ENCODE measurements at places on chromosomes 6 and 20. TPM values are rescaled to one million over a fixed set of nuclear protein-coding genes. Genes with fewer than 3 reads are reported as not detected.

DNA sequence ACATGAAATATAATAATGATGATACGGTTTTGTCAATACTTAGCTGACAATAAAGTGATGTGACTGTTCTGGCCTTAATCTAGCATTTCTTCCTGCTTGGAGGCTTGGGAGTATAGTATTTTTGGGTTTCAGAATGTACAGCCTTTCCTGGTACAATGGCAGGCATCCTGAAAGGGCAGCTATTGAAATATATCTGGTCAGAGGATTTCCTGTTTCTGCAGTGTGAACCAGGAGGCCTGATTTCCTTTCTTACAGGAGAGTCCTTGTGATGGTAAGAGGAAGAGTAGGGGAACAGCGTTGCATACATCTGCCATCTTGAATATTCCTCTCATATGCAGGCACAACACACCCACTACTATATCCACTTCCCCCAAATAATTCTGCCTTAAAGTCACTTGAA is 93.7 kb downstream of the MYO6 start:
- no peak for DNase-seq

The GPR63 gene
- total RNA-seq: 0.54 TPM

DNA sequence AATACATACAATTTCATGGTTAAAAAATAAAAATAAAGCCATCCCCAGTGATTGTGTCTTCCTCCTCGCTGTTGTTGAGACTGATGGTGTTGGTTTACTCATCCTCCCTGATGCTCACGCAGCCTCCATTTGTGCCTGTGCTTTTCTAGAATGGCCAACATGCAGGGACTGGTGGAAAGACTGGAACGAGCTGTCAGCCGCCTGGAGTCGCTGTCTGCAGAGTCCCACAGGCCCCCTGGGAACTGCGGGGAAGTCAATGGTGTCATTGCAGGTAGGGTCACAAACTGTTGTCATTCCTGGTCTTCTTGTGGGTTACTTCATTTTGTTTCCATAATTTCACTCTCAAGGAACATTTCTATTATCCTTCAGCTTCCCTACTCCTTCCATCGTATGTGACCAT is 28.0 kb downstream of the CAP2 start:
- DNase-seq: no peak

- no peak for DNase-seq
These were observed 226.6 kb downstream of the ALDH8A1 start for GRCh38 chr6:134723081-134723871.

The SEMG1 gene
- total RNA-seq: not detected

GRCh38 chr20:63238514-63239125 is 2.9 kb downstream of the BIRC7 start:
- DNase-seq: no peak

DNA sequence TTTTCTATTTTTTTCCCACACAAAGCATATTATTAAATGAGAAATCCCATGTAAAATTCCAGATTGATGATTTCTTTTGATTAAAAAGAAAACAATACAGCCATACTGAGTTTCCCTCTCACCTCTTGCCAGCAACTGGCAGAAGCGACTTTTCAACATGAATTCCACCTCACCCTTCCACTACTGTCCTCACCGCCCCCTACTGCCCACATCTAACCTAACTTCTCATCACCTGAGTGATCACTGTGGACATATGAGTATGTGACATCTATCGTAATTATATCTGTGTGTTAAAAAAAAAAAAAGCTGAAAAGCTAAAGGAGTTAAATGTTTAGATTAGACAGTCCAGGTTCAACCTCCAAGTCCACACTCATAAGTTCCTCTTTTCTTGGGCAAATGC is 528.6 kb downstream of the PRKN start:
- DNase-seq: no peak

DNA sequence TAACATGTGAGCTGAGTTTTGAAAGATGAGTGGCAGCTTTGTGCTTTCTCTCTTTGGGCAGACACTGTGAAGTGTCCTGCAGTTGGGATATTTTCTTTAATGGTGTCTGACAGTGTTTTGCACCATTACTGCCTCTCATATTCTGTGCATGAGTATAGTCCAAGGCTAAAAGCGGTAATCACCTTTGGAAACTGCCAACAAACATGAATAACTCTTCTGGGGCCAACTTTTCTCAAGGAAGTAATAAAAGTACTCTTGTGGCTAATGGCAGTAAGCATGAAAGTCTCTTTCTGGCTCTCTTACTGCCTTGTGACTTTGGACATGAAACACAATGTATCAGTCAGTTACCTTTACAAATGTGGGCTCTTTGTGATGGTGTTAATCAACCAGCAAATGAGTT is 91.7 kb upstream of the SOX4 start:
- no peak for DNase-seq

DNA sequence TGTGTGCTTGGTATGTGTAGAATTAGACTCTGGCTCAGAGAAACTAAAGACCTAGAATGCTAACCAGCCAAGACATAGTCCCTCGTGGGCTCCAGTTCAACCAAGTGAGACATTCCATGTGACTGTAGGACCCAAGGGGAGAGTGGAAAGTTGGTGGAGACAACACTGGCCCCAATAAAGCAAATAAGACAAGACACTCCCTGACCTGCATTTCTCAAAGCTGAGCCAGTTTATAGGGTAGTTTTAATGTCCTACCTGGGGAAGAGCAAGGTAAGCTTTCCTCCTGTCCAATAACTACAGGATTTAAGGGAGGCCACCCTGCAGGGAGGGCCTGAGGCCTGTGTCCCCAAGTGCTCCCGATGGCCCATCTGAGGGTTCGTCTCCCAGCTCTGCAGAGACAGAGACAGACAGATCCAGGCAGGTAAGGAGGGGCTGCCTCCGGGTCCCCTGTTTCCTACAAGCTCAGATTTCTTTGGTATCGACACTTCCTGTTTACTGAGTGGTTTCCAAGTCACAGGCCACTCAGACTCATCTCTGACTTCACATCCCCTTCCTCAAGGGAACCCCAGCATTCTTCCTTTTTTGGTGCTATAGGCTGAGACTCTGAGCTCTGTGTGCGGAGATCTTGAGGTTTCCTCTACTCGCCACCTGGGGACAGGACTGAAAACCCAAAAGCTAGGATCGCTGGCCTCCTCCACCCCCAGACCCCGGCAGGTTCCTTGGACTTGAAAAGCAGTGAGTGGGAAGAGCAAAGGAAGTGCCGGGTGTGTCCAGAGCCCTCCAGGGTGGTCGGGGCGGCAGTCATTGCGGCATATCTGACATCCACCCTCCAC is 92.4 kb downstream of the PRND start:
- peak; percentile 45 for DNase-seq

The C20orf202 gene
- 0.31 TPM for total RNA-seq

The TRIM10 gene
- not detected for total RNA-seq

The IL20RA gene
- total RNA-seq: 2.1 TPM

The SNAI1 gene
- total RNA-seq: 6.0 TPM

DNA sequence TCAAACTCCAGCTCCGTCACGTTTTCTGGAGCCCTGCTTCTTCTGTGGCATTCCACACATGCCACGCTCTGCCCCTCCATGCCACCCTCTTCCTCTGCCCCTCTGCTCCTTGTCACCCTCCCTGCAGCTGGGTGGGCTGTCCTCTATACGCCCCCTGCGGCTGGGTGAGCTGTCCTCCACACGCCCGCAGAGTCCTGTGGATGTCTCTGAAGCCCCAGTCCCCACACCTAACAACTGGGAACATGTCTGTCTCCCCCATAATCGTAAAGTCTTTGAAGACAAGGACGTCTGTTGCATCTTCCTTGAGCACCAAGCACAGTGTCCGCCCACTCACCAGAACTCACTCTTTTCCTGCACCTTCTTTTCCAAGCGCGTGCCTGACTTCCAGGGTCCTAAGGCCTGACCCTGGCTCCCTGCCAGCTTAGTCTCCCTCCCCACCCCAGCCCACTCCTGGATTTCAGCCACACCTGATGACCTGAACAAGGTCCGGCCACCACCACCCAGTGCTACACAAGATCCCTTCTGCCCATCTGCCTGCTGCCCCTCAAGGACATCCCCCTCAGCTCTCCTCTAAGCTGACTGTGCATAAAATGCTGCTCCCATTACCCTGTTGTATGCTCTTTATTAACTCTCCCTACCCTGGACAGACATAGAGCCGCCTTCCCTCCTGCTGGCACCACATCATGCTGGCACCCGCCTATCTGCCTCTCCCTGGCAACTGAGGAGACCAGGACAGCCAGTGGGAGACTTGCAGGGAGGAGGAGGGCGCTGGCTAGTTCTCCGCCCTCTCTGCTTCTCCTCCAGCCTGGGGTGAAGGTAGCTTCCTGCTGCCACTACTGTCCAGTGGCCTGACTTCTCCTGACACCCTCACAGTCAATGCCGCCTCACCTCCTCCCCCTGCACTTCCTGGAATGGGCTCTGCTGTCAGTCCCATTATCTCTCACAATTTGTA is 10.7 kb upstream of the PRR18 start:
- DNase-seq: peak; percentile 65

- no peak for DNase-seq
These were observed 148.5 kb downstream of the PHACTR3 start for GRCh38 chr20:59752704-59753460.
